Aorta (tissue), 5 donors: ENCODE measurements at places on chromosomes 16 and 17.

DNA sequence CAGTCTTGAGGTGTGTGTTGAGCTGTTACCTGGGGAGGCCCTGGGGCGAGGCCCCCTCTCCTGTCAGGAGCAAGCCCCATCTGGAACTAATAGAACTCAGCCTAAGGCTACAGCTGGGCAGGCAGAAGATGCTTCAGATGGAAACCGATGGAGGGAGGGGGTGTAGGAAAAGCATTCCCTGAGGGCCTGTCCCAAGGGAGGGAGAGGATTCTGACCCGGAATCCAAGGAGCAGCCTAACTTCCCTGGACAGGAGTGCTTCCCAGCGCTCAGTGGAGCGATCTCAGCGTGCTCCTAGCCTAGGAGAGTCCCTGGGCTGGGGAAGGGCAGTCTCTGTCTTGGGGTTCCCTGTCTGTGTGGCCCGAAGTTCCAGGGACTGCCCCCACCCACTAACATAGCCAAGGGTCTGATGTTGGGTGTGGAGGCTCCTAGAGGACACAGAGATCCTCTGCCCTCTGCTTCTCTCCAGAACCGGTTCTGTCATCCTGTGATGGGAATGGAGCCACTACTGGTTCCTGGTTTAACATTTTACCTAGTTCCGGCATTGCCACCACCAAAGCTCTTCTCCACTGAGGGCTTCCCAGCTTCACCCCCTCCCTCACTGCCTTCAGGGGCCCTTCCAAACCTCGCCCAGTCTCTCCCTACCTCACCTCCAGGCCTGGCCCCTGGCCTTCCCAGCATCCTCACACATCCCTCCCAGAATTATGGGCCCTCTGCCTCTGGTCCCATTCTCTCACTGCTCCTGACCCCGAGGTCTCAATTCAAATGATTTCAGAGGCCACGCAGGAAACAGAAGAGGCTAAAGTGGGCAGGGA lies 58.7 kb downstream of the RTN4RL1 start:
- no peak overlapping the region for H3K4me3 ChIP-seq
- H3K36me3 ChIP-seq: no peaks in the 10 kb centered on the region
- no peaks in the 10 kb centered on the region for H3K4me1 ChIP-seq
- no peaks in the 10 kb centered on the region for H3K27me3 ChIP-seq
- H3K27ac ChIP-seq: no peak overlapping the region

GRCh38 chr17:83085103-83085502 lies 5.7 kb downstream of the METRNL start:
- H3K4me3 ChIP-seq: no peak overlapping the region
- H3K4me1 ChIP-seq: no peaks in the 10 kb centered on the region
- no peak for DNase-seq
- H3K27me3 ChIP-seq: no peaks in the 10 kb centered on the region
- no peaks in the 10 kb centered on the region for H3K36me3 ChIP-seq

- no peak for DNase-seq
- H3K27ac ChIP-seq: no peak overlapping the region
- peaks cover 8% of the 10 kb centered on the region for H3K36me3 ChIP-seq
- no peaks in the 10 kb centered on the region for H3K27me3 ChIP-seq
Observed at GRCh38 chr16:68328860-68329390, 18.1 kb downstream of the PRMT7 start.

DNA sequence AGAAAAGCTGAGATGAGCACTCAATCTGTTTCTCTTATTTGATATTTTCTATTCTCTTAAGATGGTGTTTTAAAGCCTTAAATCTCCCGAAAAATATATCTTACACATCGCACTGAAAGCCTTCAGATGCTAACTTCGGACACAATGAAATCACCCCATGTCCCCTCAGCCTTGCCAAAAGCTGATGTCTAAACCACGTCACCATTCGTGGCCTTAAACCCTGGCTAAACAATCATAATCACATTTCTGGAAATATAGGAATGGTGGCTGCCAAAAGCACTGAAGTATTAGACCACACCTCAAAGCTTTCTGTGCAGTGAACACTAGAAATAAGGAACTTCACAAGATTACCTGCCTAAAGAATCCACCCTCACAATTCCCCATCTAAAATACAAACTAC lies 402.7 kb downstream of the SOX9 start:
- H3K27me3 ChIP-seq: no peaks in the 10 kb centered on the region
- peaks cover 2% of the 10 kb centered on the region for H3K4me1 ChIP-seq
- H3K36me3 ChIP-seq: no peaks in the 10 kb centered on the region
- H3K27ac ChIP-seq: no peak overlapping the region
- DNase-seq: no peak

GRCh38 chr16:89458551-89458950 lies 31.8 kb downstream of the ANKRD11 start:
- H3K4me1 ChIP-seq: peaks cover 7% of the 10 kb centered on the region
- H3K27ac ChIP-seq: no peak overlapping the region
- no peaks in the 10 kb centered on the region for H3K27me3 ChIP-seq
- no peak for DNase-seq
- no peaks in the 10 kb centered on the region for H3K36me3 ChIP-seq

- no peak for DNase-seq
- no peak overlapping the region for H3K27ac ChIP-seq
- no peaks in the 10 kb centered on the region for H3K4me1 ChIP-seq
Observed at GRCh38 chr17:9931144-9931741, 26.2 kb upstream of the RCVRN start.

- no peaks in the 10 kb centered on the region for H3K27me3 ChIP-seq
- H3K36me3 ChIP-seq: no peaks in the 10 kb centered on the region
- no peak for DNase-seq
Observed at GRCh38 chr16:85724126-85724879, 26.6 kb downstream of the C16orf74 start.

GRCh38 chr17:29891131-29891530 lies 38.9 kb downstream of the SSH2 start:
- H3K4me1 ChIP-seq: no peaks in the 10 kb centered on the region
- DNase-seq: no peak
- H3K4me3 ChIP-seq: no peak overlapping the region
- H3K27me3 ChIP-seq: no peaks in the 10 kb centered on the region

DNA sequence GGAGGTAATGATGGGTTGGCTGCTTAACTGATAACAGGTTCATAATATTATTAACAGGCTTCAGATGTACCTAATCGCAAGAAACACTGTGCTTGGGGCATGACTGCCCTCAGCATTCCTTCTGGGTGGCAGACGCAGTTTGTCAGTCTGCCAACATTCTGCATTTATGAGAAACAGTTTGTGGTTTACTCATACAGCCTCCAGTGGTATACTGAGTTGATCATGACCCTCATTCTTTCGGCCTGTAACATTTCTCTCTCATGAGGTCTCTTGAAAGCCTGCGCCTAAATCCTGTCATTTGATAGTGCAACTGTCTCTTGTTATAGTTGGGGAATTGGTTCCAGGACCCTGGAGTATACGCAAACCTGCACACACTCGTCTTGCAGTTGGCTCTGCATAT lies 4.9 kb upstream of the RUSF1 start:
- no peak overlapping the region for H3K27ac ChIP-seq
- DNase-seq: no peak
- no peaks in the 10 kb centered on the region for H3K4me1 ChIP-seq
- no peaks in the 10 kb centered on the region for H3K27me3 ChIP-seq
- H3K36me3 ChIP-seq: no peaks in the 10 kb centered on the region

- DNase-seq: no peak
- no peaks in the 10 kb centered on the region for H3K4me1 ChIP-seq
- H3K27ac ChIP-seq: no peak overlapping the region
- H3K4me3 ChIP-seq: no peak overlapping the region
- no peaks in the 10 kb centered on the region for H3K27me3 ChIP-seq
Observed at GRCh38 chr17:78414178-78415162, 36.0 kb downstream of the PGS1 start.
